Stimulated activated CD4-positive, alpha-beta T cell treated with anti-CD3 and anti-CD28 coated beads, Interleukin-12 subunit alpha, Interleukin-12 subunit beta, amount 100 ng/mL, for 48 hours (primary cell): ENCODE measurements at places on chromosomes 5 and 9.

- no peak for DNase-seq
Observed at GRCh38 chr5:175683231-175683630, 25.4 kb downstream of the HRH2 start.

DNA sequence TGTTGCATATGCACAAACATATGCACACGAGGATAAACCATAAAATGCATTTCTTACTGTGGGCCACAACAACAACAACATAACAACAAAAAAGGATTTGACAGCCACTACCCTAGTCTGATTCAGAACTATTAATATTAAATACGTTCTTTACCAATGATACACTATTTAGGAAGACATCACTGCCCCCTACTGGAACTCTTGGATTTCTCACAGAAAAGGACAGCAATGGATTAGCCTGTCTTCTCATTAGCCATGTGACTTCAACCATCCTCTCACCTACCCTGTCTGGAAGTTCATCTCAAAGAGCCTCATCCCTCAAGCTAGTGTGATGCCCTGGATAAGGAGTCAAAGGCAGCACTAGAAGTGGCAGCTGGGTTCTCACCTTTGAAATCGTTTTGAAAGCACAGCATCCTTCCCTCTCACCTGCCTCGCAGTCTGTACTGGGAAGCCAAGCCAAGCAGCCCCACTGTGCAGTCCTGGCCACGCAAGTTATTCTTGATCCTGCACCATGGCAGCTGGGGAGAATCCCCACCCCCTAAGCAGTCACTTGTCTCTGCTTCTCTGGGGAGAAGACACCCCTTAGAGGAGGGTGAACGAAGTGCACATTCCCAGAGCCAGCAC is 64.6 kb downstream of the SH3TC2 start:
- no peak for DNase-seq

- DNase-seq = no peak
Observed at GRCh38 chr5:44900273-44900954, 91.7 kb downstream of the MRPS30 start.

DNA sequence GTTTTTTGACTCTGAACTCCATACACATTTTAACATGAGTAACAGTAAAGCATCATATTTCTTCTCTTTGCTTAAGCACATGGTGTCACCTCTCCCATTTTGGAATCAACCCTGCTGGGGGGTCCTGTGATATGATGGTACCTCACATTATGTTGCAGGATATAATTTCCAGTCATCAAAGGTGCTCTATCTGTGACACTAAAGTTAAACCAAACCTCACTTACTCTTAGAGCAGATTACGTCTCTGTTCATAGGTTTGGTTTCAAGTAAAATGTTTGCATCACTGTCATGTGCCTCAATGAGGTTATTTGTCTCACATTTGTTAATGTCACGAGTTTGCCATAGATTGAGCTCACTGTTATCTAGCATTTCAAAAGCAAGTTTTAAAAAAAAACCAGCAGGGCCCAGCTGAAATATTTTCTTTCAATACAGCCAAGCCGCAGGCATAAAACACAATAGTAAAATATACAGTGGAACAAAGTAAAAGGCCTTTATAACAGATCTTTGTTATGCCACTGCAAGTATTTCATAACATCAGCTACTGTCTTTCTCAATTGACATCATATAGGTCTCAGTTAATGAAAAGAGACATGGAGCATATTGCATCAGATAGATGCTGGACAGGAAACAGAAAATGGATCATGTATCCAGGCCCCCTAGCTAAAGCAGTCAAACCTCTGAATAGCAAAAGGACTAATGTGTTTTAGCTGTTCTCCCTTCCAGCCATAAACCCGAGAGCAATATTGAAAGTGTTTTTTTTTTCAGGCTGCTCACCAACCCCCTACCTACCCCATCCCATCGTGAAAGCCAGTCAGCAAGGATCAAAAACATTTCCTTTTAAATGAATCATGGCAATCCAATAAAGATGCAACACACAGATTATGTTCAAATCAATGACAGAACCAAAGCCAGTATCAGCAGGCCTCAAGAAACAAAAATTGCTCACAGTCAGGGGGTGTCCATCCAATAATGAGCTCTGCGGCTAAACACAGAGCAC is 182.1 kb upstream of the ITGA1 start:
- DNase-seq = no peak

DNA sequence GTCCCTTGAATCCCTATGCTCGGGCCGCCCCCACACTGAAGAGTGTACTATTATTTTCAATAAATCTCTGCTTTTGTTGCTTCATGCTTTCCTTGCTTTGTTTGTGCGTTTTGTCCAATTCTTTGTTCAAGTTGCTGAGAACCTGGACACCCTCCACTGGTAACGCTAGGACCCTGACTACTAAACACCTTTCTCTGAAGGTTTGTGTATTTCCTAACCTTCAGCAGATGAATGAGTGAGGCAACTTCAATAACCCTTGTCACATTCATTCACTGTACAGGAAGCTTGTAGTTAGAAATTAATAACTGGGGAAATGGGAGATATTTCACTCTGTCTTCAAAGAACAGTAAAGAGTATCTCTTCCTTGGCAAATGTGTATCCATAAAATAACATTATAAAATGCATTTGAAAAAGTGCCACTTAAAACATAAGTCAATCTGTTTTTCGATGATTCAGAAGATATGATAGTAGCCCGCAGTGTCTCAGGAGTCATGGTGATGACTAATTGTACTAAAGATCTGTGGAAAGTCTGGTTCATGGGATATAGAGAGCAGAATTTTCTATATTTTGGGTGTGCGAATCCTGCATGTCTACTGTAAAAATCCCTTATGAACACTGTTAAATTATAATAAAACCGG is 43.2 kb upstream of the ANKH start:
- DNase-seq = no peak

DNA sequence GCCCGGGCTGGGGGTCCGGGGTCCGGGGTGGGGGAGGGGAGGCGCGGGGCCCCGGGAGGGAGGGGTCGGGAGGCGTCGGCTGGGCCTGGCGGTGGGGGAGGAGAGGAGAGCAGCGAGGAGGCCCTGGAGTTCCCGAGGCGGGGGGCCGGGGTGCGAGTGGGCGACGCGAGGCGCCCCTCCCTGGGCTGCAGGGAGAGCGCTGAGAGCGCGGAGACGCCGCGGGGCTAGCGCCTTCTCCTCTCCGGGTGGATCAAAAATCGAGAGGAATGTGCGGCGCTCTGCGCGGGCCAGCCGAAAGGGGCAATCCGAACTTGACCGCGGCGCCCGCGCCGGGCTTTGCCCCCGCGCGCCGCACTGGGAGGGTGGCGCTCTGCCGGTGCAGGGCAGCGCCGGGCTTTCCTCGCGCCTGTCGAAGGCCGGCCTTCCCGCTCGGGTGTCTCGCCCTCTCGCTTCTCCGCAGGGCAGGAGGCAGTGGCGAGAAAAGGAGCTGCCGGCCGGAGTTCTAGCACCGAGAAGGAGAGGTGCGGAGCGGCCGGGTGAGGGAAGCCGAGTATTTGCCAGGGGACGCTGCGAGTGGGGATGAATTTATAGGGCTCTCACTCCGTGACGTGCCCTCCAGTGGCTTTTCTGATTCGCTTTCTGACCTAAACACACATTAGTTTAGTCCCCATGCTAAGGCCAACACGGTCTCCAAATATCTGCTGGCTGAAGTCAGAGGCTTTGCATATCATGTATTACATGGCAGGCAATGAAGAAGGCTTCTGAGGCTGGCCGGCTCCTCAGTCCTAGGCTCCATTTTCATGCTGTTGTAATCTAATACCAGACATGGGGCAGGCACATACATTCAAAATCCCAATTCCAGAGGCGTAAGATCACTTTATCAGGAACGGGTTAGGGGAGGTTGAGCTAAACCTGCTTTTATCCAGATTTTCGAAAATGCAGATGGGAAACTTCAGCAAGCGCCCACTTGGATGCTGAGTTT is 503 bp upstream of the GDNF start:
- no peak for DNase-seq

DNA sequence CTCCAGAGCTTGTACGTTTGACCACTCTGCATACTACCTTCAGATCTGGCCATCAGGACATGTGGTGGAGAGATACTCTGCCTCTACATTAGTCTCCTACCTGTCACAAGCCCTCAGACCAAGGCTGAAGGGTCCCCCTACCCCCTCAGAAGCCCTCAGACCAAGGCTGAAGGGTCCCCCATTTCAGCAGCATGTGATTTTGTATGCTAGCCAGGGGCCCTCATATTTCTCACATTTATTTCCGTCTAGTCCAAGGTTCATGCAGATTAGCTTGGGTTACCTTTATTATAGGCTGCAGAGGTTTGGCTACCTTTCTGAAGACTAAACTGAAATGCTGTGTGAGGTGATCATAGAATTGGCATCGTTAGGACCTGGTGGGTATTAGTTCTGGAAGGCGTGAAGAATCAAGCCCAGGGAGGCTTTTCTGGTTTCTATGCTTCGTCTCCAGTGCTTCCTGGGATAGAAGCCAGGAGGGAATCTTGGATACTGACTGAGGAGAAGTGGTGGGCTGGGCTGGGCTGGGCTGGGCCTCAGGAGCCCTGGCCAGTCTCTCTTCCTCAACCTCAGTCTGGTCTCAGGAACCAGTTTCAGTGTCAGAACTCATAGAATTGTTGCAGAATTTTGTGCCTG is 2.8 kb downstream of the SMIM32 start:
- DNase-seq = no peak

DNA sequence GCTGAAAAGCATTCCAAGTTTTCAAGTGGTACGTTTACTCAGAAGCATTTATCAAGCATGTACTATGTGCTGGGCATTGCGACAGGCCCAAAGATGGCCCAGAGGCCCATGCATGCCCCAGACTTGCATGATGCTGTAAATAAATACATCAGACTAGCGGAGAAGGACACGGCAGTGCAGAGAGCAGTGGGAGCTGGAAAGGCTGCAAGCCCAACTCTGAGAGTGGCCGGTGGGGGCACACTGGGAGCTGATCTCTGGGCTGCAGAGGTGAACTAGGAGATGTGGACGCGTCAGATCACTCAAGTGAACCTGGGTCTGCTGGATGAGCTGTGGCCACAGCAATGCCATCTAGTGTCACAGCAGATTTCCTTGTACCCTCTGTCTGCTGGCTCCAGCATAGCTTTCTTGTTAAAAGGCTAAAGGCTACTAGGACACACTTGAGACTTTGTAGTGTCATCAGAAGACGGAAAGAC is 246.9 kb downstream of the FANCC start:
- no peak for DNase-seq

DNA sequence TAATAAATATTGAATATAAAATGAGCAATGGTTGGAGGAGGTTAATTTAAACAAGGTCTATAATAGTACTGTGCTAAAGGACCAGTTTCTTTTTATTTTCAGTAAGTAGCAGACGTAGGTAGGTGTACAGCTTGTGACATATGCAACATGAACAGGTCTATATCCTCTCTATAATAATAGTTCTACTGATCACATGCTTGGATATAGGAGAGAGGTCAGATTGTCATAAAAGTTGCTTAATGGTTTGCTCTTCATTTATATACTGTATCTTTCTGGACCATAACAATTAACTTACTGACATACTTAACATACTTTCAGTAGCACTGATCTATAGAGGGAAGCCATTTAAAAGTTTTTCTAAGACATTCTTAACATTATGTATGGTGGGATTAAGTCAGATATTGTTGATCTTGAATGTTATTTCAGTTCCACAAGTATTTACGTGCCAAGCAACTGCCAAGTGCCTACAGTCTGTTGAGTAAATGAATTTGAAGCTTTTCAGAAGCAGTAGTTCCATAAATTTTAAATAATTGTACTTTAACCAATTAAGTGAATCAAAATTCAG is 68.0 kb downstream of the DENND4C start:
- no peak for DNase-seq
